ENCODE measurements at places on chromosomes 7 and 10. TPM values are rescaled to one million over a fixed set of nuclear protein-coding genes. Genes with fewer than 3 reads are reported as not detected.

The BUD23 gene
- 48.1 TPM for total RNA-seq

The CALD1 gene
- 69.2 TPM for total RNA-seq

The AMZ1 gene
- total RNA-seq = 0.17 TPM

The CHN2 gene
- total RNA-seq = 3.3 TPM

The WASHC2A gene
- 30.3 TPM for total RNA-seq

- DNase-seq = no peak
Measured at GRCh38 chr7:131027287-131027773, 293.3 kb upstream of the KLF14 start.

DNA sequence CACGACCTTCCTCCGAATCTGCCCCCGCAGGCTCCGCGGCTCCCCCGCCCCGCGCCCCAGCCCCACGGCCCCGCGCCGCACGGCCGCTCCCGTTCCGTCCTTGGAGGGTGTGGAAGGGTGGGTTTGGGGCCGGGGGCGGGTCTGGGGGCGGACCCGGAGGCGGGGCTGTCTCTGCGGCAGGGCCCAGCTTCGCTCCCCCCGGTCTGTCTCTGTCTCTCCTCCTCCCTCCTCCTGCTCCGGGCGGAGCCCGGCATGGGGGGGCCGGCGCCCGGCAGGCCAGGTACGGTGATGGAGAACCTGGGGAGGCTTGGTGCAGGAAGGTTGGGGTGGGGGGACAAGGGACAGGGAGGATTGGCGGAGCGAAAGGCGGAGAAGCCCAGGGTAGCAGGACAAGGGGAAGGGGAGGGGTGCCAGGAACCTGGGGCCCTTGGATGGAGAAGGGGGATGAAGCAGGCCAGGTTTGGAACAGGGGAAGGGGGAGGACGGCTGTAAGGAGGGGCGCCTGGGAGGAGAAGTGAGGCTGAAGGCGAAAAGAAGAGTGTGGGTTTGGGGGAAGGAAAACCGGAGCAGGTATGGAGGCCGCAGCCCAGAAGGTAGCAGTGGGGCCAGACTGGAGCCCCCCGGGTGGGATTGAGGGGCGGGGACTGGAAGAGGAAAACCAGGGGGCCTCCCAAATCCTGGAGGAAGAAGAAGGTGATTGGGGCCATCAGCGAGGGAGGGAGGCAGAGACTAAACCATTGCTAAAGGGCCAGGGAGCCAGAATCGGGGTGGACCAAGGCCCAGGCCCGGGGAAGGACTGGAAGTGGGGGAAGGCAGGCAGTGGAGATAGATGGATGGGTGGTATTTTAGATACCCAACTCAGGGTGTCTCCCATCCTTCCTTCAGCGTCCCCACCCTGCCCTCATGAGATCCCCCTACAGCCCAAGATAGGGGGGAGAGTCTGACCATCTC is at the start of gene NYAP1:
TSS of gene NYAP1 (plus strand) at position 206 of the 951 bp plus-strand sequence. CDS start 1,385 bp downstream, outside the sequence.
- no peak for DNase-seq

GRCh38 chr10:92124616-92125143 is 166.2 kb downstream of the CPEB3 start:
- DNase-seq = no peak

DNA sequence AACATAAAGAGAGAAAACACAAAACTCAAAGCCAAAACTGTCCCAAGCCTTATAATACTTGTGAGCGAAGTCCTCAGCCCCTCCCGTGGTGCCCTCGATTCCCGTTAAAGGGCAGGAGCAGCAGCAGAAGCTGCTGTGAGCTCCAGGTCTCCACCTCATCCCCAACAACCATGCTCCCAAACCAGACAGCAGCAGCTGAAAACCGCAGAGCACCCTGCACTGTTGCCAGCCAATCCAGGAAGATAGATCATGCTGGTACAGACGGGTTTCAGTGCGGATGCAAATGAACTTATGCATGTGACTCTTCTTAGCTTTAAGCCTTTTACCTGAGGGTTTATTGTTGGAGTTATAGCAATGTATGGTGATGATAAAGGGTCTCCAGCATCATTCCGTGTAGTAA is 97.9 kb downstream of the DNAJB6 start:
- no peak for DNase-seq

- no peak for DNase-seq
Measured at GRCh38 chr7:102460467-102460866, 4.2 kb downstream of the ALKBH4 start.

DNA sequence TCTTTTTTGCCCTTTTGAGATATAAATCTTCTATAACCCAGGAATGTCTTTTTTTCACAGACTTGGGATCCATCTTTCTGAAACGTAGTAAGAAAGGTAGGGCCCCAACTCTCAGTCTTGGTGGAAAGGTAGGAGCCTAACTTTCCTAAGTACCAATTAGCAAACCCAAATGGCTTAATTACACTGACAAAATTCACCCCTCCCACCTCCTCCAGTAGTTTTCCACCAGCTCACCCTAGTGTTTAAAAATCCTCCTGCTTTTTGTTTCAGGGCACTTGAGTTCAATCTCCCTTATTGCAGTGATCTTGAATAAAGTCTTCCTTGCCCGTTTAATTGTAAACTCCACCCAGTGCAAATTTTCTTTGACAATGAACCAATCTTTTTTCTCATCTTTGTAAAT is 600.0 kb downstream of the PHTF2 start:
- no peak for DNase-seq

GRCh38 chr10:97849103-97849686 is 448 bp upstream of the GOLGA7B start:
- DNase-seq = no peak

- no peak for DNase-seq
Measured at GRCh38 chr7:101374990-101375389, 12.3 kb downstream of the COL26A1 start.

- no peak for DNase-seq
Measured at GRCh38 chr7:105860793-105861192, 15.6 kb downstream of the ATXN7L1 start.

DNA sequence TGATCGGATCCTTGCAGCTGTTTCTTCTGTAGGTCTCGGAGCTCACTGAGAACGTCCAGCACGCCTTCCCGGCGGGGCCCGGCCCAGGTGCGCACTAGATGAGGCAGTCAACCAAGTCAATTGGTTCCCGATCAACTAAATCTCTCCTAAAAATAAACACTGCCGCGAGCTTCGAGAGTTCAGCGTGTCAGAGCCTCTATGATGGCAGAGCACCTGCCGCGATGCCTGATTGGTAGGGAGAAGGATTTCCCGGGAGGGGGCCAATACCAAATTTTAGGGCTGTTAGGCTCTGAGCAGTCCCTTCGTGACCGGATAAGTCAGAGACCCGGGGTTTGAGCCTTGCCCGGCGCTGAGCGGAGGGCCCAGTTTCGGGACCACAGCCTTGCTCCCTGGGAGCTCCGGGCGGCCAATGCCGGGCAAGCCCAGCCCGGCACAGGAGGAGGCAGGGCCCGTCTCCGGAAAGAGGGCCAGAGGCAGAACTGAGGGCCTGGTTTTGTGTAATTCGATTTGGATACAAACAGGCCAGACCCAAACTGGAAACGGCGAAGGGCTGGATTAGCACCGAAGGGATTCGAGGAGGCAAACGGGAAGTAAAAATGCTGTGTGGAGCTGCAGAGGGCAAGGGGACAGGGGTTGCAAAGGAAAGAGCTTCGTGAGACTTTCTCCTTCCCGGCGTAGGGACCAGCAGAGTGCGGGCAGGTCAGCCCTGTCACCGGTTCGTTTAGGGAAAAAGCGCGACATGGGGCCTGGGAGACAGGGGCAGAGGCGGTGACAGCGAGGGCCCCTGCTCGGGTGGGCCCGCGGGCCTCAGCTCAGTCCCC is 569 bp downstream of the SLC26A5 start:
- DNase-seq = no peak

GRCh38 chr10:33026422-33026821 is 68.4 kb upstream of the ITGB1 start:
- no peak for DNase-seq

DNA sequence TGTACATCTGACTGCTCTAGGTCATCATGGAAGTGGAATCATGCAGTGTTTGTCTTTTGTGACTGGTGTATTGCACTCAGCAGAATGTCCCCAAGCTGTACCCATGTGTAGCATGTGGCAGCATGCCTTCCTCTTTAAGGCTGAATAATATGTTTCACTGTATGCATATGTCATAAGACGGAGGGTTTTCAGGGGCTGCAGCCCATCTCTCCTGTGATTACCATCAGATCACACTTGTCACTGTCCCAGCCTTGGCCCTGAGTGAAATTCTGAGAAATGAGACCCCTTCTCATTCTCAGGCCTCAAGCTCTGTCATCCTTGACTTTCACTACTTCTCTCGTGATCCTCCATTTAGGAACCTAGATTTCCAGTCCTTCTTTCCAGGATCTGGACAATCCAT is 50.0 kb downstream of the CPXM2 start:
- DNase-seq = no peak
